ENCODE measurements at places on chromosomes 2 and 18. TPM values are rescaled to one million over a fixed set of nuclear protein-coding genes. Genes with fewer than 3 reads are reported as not detected.

Gene ERBB4
- 42.0 TPM for total RNA-seq

GRCh38 chr2:96859099-96859649 lies 1.4 kb upstream of the ANKRD39 start:
- no peak overlapping the region for H3K4me3 ChIP-seq
- no peaks in the 10 kb centered on the region for H3K27me3 ChIP-seq
- H3K4me1 ChIP-seq = no peaks in the 10 kb centered on the region
- H3K36me3 ChIP-seq = peaks cover 14% of the 10 kb centered on the region
- peak overlapping the region; percentile 82 for H3K27ac ChIP-seq

Gene SP3
- total RNA-seq = 97.6 TPM

- H3K4me1 ChIP-seq = no peaks in the 10 kb centered on the region
- H3K36me3 ChIP-seq = no peaks in the 10 kb centered on the region
- DNase-seq = no peak
- H3K27ac ChIP-seq = no peak overlapping the region
These were observed 116.8 kb downstream of the XIRP2 start for GRCh38 chr2:167005096-167005495.

DNA sequence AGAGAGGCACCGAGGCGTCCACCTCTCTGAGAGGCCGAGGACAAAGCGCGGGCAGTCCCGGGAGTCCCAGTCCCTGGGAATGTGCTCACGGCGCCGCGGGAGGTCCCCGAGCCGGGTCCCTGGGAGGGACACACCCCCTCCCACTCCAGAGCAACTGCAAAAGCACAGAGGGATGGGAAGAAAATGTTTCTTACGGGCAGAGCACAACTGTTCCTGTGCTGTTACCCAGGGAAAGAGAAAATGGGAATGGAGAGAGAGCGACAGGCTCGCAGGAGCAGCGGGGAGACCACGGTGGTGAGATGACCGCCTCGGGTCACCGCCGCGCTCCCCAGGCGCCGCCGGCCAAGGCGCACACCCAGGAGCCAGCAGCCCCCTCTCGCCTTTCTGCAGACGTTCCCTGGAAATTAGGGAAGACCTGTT lies 1.2 kb upstream of the BCL11A start:
- H3K4me1 ChIP-seq = no peaks in the 10 kb centered on the region
- peak overlapping the region; percentile 58 for H3K4me3 ChIP-seq
- peaks cover under 1% of the 10 kb centered on the region for H3K27me3 ChIP-seq
- no peak overlapping the region for H3K27ac ChIP-seq

DNA sequence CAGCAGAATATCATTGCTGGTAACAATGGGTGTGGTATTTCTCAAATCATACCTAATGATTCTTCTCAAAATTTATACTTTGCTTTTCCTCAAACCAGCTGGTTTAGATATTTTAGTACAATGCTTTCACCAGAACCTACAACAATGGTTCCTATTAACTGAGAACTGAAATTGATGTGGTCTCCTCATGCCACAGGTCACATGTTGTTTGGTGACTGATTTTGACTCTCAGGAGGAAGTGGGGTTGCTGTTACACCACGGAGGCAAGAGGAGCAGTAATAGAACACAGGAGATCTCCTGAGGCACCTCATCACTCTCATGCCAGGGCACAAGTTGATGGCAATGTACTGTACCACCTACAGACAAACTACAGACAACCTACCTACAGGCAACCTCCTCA lies 3.0 kb upstream of the CEP68 start:
- H3K27ac ChIP-seq = no peak overlapping the region
- no peaks in the 10 kb centered on the region for H3K27me3 ChIP-seq
- no peak for DNase-seq
- H3K4me1 ChIP-seq = no peaks in the 10 kb centered on the region

GRCh38 chr2:198137733-198138132 lies 333.3 kb downstream of the PLCL1 start:
- no peaks in the 10 kb centered on the region for H3K36me3 ChIP-seq
- H3K27ac ChIP-seq = no peak overlapping the region
- H3K4me1 ChIP-seq = no peaks in the 10 kb centered on the region
- H3K27me3 ChIP-seq = no peaks in the 10 kb centered on the region
- H3K4me3 ChIP-seq = no peak overlapping the region
- DNase-seq = no peak

DNA sequence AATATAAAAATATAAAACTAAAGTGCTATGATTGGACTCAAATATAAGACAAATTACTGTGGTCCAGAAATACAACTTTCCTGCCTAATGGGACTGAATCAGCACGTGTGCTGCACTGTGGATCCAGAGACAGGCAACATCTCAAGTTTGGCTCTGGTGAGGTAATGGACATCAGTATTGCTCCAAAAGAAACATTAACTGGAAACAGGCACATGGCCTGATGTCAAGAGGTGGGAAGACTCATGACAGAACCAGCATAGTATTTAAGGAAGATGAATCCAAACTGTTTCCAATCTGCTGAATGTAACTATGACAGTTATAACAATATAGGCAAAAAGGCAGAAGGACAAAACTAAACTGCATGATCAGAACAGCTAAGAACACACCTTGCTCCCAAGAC lies 354.6 kb downstream of the FSIP2 start:
- no peak overlapping the region for H3K27ac ChIP-seq
- H3K4me3 ChIP-seq = no peak overlapping the region
- H3K4me1 ChIP-seq = no peaks in the 10 kb centered on the region
- DNase-seq = no peak
- H3K27me3 ChIP-seq = no peaks in the 10 kb centered on the region

DNA sequence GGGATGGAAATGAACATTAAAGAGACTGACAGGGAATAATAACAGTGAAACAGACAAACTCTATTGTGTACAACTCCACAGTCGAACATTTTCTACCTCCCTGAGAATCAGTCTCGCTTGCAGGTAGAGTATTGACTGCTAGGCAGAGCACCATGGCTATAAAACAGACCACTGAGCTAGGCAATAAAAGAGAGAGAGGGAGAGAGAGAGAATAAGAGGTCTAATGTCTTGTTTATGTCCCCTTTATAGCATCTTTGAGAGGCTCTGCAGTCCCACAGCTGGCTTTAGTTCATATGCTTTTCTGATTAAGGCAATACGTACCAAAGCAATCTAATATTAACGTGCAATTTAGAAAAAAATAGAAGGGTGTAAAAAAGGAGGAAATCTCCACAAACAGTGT lies 652.6 kb downstream of the NRXN1 start:
- H3K36me3 ChIP-seq = no peaks in the 10 kb centered on the region
- H3K27me3 ChIP-seq = no peaks in the 10 kb centered on the region
- H3K27ac ChIP-seq = no peak overlapping the region

GRCh38 chr2:15337996-15338666 lies 223.0 kb downstream of the NBAS start:
- H3K27ac ChIP-seq = no peak overlapping the region
- no peak overlapping the region for H3K4me3 ChIP-seq
- H3K36me3 ChIP-seq = peaks cover 1% of the 10 kb centered on the region
- DNase-seq = no peak

GRCh38 chr2:237627441-237628246 lies at the start of gene LRRFIP1:
Gene LRRFIP1 (plus strand): TSS chr2:237627587. CDS start chr2:237627645, 58 bp downstream.
- no peak for DNase-seq
- H3K27ac ChIP-seq = peak within 1 kb of the TSS; percentile 78
- H3K27me3 ChIP-seq = no peaks in the 10 kb centered on the region
- H3K36me3 ChIP-seq = no peaks in the 10 kb centered on the region
- H3K4me3 ChIP-seq = peak within 1 kb of the TSS; percentile 77

- no peak for DNase-seq
- no peaks in the 10 kb centered on the region for H3K4me1 ChIP-seq
- no peaks in the 10 kb centered on the region for H3K27me3 ChIP-seq
- peak overlapping the region; percentile 76 for H3K27ac ChIP-seq
These were observed 1.0 kb downstream of the DNPEP start for GRCh38 chr2:219386532-219387280.

DNA sequence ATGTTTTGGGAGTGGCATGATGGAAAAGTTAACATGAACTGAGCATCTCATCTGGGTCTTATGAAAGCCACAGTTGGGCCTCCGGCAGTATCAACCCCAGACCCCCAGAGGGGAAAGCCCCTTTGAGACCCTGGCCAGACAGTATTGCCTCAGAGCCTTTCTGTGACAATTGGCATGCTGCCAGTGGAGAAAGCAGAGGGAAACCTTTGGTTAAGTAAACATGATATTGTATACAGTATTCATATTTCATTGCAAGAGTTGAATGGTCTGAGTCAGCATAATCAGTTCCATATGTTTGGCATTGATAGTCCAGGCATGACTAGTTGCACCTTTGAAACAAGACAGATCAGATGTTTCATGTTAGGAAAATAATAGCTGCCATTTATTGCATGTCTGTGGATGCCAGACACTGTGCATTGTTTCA lies 20.0 kb downstream of the MERTK start:
- H3K4me3 ChIP-seq = no peak overlapping the region
- H3K4me1 ChIP-seq = no peaks in the 10 kb centered on the region
- H3K27me3 ChIP-seq = no peaks in the 10 kb centered on the region
- H3K27ac ChIP-seq = no peak overlapping the region

DNA sequence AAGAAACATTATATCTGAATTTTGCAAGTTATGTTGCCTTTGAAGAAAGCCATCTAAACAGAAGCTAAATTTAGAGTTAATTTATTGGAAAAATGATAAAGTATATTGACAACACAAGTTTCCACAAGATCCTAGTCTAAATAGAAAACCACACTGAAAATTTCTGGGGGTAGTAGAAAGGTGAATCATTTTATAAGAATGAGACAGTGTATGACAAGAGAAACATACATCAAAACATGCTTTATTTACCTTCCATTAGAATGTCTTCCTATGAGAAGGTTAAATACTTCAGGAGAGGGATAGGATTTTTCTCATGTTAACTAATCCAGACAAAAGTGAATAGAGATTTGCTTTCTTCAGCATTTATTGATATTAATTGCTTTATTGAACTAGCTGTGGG lies 1389.8 kb upstream of the ZEB2 start:
- no peak for DNase-seq
- H3K4me1 ChIP-seq = no peaks in the 10 kb centered on the region
- H3K36me3 ChIP-seq = no peaks in the 10 kb centered on the region
- no peak overlapping the region for H3K4me3 ChIP-seq
- no peaks in the 10 kb centered on the region for H3K27me3 ChIP-seq

DNA sequence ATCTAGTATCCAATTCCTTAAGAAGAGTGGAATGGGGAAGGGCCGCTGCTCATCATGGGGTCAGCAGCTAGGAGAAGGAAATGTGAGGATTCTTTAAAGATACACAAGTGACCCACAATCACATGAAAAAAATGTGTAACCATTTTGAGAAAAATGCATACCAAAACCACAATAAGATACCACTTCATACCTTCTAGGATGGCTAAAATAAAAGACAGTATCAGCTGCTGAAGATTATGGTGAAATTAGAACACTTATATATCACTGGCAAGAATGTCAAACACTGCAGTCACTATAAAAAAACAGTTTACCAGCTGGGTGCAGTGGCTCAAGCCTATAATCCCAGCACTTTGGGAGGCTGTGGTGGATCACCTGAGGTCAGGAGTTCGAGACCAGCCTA lies 67.9 kb downstream of the C2orf74 start:
- H3K27ac ChIP-seq = no peak overlapping the region
- no peak for DNase-seq
- no peaks in the 10 kb centered on the region for H3K4me1 ChIP-seq

GRCh38 chr18:74450626-74451025 lies 6.5 kb downstream of the DIPK1C start:
- H3K27me3 ChIP-seq = no peaks in the 10 kb centered on the region
- no peaks in the 10 kb centered on the region for H3K36me3 ChIP-seq
- H3K27ac ChIP-seq = no peak overlapping the region
- H3K4me1 ChIP-seq = no peaks in the 10 kb centered on the region
- DNase-seq = no peak

GRCh38 chr2:190213441-190214335 lies 105.9 kb downstream of the HIBCH start:
- DNase-seq = no peak
- no peaks in the 10 kb centered on the region for H3K36me3 ChIP-seq
- peaks cover 6% of the 10 kb centered on the region for H3K4me1 ChIP-seq
- no peak overlapping the region for H3K4me3 ChIP-seq
- no peaks in the 10 kb centered on the region for H3K27me3 ChIP-seq
- H3K27ac ChIP-seq = peak overlapping the region; percentile 41

DNA sequence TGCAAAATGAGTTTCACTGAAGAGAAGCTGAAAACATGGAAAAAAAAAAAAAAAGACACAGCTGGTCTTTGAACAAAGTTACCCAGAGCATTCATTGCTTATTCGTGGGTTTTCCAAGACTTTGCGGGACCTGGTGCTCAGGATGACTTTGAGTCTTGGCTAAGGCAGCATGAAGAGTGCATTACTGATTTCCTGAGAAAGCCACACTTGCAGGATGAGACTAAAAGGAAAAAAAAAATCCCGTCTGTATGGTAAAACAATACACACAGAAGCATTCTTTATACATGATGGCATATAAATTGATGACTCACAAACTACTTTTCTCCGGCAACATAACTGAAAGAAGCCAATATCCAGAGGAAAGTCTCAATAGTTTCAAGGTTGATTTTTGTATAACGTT lies 195.4 kb downstream of the SPP2 start:
- H3K36me3 ChIP-seq = no peaks in the 10 kb centered on the region
- H3K4me1 ChIP-seq = no peaks in the 10 kb centered on the region
- H3K27ac ChIP-seq = no peak overlapping the region
- no peaks in the 10 kb centered on the region for H3K27me3 ChIP-seq

DNA sequence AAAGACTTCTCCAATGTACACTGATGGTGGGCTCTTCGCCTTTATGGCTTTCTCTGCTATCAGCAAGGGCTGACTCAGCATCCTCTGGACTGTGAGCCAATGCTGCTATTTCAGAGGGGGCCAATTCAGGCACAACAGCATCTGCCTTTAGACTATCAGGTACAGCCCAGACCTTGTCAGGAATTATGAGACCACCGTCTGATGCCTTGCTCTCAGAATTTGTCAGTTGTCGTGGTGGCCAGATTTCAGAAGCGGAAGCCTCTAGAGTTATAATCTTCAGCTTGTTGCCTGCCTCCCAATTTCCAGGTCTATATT lies 92.7 kb downstream of the ALPK2 start:
- H3K27ac ChIP-seq = no peak overlapping the region
- no peaks in the 10 kb centered on the region for H3K4me1 ChIP-seq
- no peak for DNase-seq
- no peak overlapping the region for H3K4me3 ChIP-seq
- no peaks in the 10 kb centered on the region for H3K36me3 ChIP-seq

- peaks cover 4% of the 10 kb centered on the region for H3K36me3 ChIP-seq
- H3K4me3 ChIP-seq = no peak overlapping the region
- DNase-seq = no peak
- no peaks in the 10 kb centered on the region for H3K27me3 ChIP-seq
- peaks cover 1% of the 10 kb centered on the region for H3K4me1 ChIP-seq
These were observed 75.8 kb downstream of the KIDINS220 start for GRCh38 chr2:8761529-8762164.

- peak overlapping the region; percentile 53 for H3K4me3 ChIP-seq
- no peaks in the 10 kb centered on the region for H3K36me3 ChIP-seq
- no peak for DNase-seq
- no peaks in the 10 kb centered on the region for H3K27me3 ChIP-seq
- peak overlapping the region; percentile 94 for H3K27ac ChIP-seq
These were observed 153.7 kb downstream of the TGIF1 start for GRCh38 chr18:3603421-3604234.

- peak overlapping the region; percentile 85 for H3K27ac ChIP-seq
- no peaks in the 10 kb centered on the region for H3K27me3 ChIP-seq
- DNase-seq = no peak
- no peaks in the 10 kb centered on the region for H3K4me1 ChIP-seq
- no peak overlapping the region for H3K4me3 ChIP-seq
- H3K36me3 ChIP-seq = no peaks in the 10 kb centered on the region
These were observed 129.8 kb upstream of the TANK start for GRCh38 chr2:161030260-161031063.
